Cerebellar nuclear complex (tissue), 1 donor: ENCODE measurements at places on chromosomes 12 and 14.

DNA sequence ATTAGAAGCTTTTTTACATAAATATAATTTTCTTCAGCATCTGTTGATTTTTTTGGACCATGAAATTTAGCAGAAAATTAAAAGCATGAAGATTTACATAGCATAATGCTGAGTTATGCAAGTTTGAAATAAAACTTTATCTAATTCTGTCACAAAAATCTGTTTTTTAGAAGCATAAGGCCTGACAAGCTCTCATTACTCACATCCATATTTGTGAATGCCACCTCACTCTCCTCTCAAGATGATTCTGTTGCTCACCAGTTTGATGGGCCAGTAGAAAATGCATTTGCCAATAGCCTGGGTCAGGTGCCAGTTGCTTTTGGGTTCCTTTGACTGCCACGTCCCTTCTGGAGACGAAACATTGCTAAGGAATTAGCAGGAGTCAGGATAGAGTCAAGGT is 181.5 kb upstream of the ATP2B1 start:
- no peak for DNase-seq

DNA sequence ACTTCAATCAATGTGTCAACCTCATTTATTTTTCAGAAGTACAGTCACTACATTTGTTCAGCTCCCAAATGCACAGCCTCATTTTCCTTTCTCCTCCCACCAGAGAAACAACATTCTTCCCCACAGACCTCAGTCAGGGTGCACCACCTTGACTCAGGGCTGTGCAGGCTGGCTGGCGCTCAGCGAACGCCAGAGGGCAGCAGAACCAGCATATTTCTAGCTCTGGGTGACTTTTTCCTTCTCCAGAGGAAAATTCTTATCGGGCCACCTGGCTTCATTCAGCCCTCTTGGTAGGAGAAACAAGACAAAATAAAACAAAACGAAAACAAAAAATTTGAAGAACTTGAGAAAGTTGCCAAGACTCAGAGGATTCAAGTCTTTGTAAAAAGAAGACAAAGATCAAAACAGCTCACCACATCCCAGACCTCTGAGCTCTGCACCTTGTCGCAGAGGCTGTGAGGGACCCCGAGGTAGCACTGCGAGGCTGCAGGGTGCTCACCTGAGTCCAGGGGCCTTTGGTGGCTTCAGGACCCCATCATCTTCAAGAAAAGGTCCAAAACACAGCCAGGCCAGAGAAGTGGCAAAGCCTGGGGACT is 33.7 kb downstream of the PAH start:
- DNase-seq = no peak

DNA sequence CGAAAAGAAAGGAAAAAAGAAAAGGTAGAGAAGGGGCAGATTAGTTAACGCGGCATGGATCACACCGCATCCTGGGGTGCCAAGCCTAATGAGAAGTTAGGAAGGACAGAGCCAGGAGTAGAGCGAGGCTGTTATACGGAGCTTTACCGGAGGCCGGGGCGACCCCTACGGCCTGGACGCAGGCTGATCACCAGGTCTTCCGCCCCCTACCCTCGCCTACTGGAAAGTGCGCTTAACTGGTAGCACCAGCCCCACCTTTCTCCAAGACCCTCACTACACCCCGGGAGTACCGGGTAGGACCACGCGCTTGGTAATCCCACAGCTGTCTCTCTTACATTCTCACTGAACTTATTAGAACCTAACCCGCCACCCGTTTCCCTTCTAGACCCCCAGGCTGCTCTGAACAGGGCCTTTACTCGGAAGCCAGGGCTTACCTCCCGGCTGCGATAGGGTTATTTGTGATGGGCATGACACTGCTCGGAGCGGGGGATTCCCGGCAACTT is 33.8 kb downstream of the WBP11 start:
- DNase-seq = no peak

- no peak for DNase-seq
Measured at GRCh38 chr12:29869946-29870345, 86.2 kb upstream of the TMTC1 start.

DNA sequence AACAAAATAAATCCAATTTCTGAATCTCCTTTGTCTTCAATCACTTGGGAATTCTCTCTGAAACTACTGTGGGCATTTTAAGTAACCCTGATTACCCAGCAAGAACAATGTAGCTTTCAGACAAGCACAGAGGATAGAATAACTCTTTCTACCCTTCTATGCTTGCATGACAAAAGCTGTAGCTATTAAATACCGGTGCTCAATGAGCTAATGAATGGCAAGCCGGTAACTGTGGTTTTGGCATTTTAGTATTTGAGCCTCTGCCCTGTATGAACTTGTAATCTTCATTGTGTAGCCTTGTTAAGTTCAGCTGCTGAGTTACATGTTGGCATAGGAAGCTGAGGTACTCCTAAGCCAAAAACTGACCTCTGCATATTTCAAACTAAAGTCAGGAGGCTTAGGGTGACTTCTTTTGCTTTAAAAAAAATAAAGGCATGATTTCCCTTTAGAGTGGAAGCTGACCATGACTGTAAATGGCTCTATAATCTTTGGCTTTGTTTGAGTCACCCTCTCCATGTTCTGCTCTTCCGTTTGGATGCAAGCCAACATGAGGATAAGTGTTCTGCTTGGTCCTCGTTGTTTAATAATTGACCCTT is 171.0 kb upstream of the HIF1A start:
- no peak for DNase-seq

DNA sequence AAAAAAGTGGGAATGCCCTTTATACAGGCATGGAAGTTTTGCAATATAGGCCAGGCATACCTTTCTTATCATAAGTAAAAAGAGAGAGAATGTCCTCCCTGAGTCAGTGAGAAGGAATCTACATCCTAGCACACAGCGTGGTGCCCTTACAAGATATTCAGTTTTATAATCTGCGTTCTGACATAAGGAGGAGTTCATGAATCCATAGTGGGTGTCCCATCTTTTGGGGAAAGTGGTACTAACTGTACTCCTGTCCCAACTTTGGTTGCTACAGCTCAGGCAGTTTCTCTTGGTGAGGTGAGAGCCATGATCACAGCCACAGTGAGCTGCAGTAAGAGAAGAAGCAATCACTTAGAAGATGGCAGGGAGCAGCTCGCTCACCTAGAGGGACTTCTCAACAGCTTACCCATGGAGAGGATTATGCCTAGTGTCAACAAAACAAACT is 332.9 kb downstream of the BCAT1 start:
- no peak for DNase-seq

DNA sequence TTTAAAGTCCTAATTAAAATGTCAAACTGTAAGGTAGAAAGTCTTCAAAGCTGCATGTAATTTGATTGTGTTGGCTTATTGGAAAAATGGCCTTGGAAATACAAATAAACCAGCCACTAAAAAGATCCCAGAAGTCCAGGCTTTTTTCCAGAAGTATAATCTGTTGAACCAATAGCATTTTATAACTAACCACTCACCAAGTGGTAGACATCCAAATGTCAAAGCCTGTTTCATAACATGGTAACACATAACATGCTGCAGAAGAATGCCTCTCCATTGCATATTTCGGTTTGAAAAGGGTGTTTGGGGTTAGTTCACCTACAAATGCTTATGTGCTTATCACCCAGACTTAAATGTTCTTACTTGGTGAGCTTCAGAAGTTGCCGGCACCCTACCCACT is 183.7 kb upstream of the DIO2 start:
- no peak for DNase-seq

DNA sequence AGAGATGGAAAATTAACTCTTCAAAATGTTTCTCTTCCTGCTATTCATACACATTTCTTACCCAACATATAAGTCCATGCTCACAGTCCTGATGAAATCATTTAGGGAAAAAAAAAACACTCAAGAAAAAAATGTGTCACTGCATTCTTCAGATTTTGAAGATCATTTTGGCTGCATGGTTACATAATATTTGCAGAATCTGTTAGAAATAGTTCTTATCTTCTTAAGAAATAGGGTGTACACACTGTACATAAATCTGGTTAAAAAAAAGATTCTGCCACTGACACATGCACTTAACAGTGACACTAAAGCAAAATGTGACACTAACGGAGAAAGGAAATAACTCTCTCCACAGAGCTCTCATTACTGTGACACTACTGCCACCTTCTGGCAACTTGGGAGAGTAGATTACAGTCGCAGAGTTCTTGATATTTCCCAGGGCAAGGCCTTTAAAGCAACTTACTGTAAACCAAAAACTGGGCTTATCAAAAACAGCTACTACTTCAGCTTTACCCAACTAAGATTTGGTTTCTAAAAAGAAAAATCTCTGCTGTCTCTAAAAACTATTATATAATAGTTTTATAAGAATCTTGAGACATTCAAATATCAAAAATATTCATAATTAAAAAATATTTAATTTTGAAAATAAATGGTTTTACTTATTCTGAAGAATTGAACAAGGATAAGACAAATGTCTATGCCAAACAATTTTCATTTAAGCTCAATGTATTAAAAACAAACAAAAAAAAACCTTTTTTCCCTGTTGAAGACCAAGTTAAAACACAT is 65.0 kb downstream of the SETD3 start:
- DNase-seq = no peak

GRCh38 chr12:104012331-104012730 is 37.7 kb downstream of the GLT8D2 start:
- no peak for DNase-seq

DNA sequence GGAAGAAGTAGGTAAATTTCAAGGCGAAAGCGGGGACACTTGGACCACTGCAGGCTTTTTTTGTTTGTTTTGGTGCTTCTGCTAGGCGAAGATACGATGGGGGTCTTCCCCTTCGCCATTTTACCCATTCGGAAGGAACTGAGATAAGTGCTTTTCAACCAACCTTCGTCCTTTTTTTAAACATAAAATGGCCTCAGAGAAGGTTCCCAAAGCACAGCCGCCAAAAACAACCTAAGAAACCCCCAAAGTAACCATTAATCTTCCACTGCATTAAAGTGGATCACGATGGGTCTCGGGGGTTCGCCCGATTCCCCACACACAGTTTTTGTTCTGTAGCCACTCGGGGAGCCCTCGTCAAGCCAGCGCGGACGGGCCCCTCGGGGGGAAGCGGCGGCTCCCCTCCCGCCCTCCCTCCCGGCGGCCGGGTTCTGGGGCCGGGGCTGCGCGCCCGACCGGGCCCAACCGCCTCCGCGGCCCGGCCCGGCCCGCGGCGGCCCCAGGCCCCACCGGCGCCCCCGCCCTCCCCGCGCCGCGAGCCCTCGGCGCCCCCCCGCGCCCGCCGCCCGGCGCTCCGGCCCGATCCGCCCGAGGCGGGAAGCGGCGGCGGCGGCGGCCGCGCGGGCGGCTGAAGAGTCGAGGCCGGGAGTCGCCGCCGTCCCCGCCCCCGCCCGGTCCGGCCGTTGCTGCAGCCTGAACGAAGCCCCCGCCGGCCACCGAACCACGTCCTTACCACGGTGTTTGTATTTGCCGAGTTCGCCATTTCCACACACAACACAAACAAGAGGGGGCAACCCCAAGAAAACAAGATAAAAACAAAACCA is 790 bp downstream of the GTF2A1 start:
- DNase-seq = no peak

GRCh38 chr12:6854036-6854435 is 2.1 kb downstream of the USP5 start:
- DNase-seq = no peak

DNA sequence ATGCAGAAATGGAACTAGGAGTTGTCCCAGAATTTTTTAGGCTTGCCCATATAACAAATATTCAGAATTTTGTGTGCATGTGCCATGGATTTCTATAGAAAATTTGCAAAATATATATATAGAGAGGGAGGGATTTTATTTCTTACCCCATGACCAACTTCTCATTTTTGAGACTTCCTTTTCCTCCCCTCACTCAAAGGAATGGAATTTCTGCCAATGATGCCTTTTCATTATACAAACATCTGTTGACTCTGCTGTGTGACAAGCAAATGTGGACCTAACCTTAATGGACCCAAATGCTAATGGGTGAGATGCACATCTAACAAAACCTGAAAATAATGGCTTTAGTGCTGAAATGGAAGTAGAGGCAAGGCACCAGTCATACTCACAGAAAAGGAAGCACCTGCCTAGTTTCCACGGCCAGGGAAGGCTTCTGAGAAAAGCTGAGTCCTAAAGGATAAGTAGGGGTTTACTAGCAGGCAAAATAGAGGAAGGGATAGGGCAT is 3.6 kb upstream of the GNG2 start:
- DNase-seq = no peak

DNA sequence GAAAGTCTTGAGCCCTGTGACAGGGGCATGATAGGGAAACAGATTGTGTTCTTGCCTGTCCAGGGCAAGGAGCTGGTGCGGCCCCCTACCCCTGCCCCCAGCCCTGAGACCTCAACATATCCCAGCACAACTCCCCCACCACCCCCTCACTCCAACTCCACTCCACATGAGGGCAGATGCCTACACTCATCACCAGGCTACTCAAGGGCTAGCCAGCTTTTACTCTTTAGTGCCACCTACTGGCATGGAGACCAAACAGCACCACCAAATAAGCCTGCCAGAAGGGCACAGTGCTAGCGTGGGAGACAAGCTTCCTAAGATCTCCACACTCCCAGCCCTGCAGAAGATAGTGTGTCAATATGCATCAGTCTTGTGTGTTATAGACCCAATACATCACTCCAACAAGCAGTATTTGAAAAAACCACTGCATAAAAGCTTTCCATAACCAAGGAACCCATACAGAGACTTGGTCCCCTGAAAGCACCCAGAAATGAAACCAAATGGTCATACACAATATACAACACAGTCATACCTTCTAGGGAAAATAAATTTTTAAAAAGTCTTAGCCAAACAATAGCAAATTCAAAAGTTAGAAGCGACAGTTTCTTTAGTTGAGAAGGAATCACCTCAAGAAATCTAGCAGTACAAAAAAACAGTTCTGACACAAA is 154.4 kb downstream of the KCNK10 start:
- DNase-seq = no peak
